NCI-H2107 (cell line): ENCODE measurements at places on chromosomes 1 and 21.

DNA sequence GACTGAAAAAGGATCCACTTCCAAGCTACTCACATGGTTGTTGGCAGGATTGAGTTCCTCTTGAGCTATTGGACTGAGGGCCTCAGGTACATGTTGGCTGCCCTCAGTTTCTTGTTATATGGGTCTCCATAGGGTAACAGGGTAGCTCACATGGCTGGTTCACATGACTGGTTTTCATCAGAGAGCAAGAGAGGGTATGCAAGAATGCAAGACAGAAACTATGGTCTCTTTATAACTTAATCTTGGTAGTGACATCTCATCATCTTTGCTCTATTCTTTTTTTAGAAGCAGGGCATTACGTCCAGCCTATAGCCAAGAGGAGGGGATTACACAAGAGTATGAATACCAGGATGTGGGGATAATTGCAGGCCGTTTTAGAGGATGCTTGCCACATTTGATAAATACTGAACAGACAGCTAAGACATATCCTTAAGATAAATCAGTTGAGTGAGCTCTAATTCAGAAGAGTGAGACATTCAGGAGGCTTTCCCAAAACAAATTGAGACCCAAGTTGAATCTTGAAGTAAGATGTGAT is 100.2 kb downstream of the HMCN1 start:
- DNase-seq, result no peak

DNA sequence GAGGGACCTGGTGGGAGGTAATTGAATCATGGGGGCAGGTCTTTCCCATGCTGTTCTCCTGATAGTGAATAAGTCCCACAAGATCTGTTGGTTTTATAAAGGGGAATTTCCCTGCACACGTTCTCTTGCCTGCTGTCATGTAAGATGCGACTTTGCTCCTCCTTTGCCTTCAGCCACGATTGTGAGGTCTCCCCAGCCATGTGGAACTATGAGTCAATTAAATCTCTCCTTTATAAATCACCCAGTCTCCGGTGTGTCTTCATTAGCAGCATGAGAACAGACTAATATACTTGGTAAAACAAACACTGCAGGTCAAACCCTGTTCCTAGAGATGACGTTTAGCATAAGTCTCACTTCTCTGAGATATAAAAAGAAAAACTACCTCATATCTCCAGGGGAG is 148.3 kb downstream of the MATN1 start:
- DNase-seq, result no peak

DNA sequence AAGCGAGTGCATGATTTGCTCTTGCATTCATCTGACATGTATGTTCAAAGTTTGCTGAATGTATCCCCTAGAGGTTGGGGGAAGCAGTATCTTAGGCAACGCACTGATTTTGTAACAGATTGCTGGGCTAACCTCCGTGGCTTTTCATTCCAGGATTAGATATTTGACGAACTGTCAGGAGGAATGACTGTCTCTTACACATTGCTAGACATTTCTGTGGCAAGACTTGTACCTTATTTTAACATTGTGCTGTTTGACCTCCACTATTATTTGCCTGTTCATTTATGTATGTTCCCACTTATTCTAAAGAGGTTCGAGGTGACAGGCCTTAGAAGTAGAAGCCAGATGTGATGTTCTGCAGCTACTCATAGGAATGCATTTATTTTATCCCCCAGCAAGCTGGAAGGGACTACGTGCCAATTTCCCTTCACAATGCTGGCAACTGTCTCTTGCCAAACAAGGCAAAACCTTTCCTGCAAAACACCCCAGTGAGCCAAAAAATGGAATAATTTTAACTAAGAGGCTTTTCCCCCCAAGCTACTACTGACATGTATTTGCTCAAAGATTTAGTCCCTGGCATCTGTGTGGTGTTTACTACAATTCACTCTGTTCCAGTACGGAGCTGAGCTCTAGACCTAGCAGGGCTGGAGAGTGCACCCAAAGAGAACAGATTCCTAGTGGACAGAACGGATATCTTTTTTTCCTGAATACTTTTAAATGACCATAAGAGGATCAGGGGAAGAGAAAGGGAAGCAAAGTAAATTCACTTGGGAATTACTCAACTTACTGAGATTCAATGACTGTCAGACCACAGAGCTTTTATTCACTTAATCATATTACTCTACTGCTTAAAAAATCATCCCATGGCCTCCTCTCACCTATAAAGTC is 646.2 kb downstream of the SMYD3 start:
- DNase-seq, result no peak

GRCh38 chr1:180157576-180158057 is 2.9 kb downstream of the QSOX1 start:
- no peak for DNase-seq

GRCh38 chr1:53895421-53895820 is 1.4 kb downstream of the DIO1 start:
- no peak for DNase-seq

DNA sequence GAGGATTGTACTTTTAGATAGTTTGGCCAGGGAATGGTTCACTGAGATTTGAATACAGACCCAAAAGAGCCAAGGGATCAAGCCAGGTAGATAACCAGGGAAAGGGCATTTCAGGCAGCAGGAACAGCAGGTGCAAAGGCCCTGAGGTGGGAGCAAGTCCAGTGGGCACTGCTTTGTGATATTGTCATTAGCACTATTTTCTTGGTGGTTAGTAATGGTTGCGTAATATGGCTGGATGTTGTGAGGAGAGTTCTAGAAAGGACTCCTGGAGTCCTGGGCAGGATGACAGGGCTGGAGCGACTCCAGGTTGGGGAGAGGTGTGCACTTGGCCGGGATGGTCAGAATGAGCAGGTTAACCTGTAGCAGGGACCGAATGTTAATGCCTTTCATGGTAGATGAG is 4.4 kb downstream of the AZIN2 start:
- no peak for DNase-seq

- DNase-seq, result peak; percentile 89
These were observed 4.0 kb upstream of the LACTBL1 start for GRCh38 chr1:22976461-22977243.

GRCh38 chr1:225979421-225979820 is 19.7 kb downstream of the SDE2 start:
- no peak for DNase-seq

GRCh38 chr1:65958561-65959350 is 166.1 kb downstream of the PDE4B start:
- DNase-seq, result peak; percentile 11
